Panc1 (cell line): ENCODE measurements at places on chromosomes 4 and X. TPM values are rescaled to one million over a fixed set of nuclear protein-coding genes. Genes with fewer than 3 reads are reported as not detected.

GRCh38 chrX:115060013-115060412, 42.6 kb upstream of the IL13RA2 start:
- H3K4me1 ChIP-seq, result no peaks in the 10 kb centered on the region
- no peak overlapping the region for H3K4me3 ChIP-seq
- H3K27me3 ChIP-seq, result no peaks in the 10 kb centered on the region
- H3K36me3 ChIP-seq, result no peaks in the 10 kb centered on the region

DNA sequence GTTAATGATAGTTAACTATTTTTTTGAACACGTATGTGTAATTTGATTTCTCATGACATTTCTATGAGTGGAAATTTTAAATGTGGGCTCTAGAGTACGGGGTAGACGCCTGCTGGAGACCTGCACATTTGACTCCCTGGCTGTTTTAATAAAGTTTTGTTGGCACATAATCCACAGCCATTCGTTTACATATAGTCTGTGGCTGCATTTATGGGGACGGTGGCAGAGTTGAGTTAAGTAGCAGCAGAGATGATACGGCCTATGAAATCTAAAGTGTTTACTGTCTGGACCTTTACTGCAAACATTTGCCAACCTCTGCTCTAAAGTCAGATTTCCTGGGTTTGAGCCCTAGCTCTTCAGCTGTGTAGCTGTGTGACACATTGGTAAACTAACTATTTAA, 118.8 kb downstream of the CHRNA9 start:
- no peak overlapping the region for H3K4me3 ChIP-seq
- H3K27ac ChIP-seq, result no peak overlapping the region
- no peaks in the 10 kb centered on the region for H3K27me3 ChIP-seq

DNA sequence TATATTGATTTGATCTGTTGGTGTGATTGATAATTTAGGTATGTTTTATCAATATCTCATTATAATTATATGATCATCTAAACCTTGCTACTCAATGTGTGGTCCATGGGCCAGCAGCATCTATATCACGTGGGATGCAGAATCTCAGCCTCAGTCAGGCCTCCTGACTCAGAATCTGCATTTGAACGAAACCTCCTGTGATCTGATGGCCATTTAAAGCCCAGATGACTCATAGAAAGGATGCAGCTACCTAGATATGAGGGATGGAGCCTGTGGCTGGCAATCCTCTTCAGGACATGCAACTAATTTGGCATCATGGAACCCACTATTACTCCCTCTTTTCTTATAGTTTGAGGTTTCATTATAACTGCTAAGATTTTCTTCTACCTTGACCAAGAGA, 11.3 kb upstream of the CHRNA9 start:
- H3K27me3 ChIP-seq, result no peaks in the 10 kb centered on the region
- peaks cover 6% of the 10 kb centered on the region; the same call in 1 of the 2 replicates for H3K4me1 ChIP-seq
- H3K27ac ChIP-seq, result peak overlapping the region; percentile 65
- H3K36me3 ChIP-seq, result no peaks in the 10 kb centered on the region

DNA sequence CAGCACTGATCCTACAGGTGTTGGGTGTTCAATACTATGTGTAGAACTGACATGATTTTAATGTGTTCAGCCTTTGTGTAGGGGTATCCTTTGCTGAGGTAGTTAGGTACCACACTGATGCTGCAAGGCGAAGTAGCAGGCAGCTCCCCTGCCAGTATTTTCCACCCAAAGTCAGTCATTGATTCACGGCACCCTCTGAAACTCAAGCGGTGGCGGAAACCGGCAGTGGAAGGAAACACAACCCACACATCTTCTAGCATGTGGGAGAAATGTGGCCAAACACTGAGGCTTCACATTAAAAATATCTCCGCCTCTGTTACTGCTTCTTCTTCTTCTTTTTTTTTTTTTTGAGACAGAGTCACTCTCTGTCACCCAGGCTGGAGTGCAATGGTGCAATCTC, 126.3 kb downstream of the AASDH start:
- H3K27me3 ChIP-seq, result no peaks in the 10 kb centered on the region
- H3K4me1 ChIP-seq, result no peaks in the 10 kb centered on the region
- no peak overlapping the region for H3K27ac ChIP-seq

- H3K4me1 ChIP-seq, result no peaks in the 10 kb centered on the region
- no peak for DNase-seq
- no peak overlapping the region for H3K27ac ChIP-seq
- H3K36me3 ChIP-seq, result no peaks in the 10 kb centered on the region
- H3K27me3 ChIP-seq, result no peaks in the 10 kb centered on the region
Measured at GRCh38 chrX:34341258-34341657, 209.1 kb upstream of the FAM47A start.

DNA sequence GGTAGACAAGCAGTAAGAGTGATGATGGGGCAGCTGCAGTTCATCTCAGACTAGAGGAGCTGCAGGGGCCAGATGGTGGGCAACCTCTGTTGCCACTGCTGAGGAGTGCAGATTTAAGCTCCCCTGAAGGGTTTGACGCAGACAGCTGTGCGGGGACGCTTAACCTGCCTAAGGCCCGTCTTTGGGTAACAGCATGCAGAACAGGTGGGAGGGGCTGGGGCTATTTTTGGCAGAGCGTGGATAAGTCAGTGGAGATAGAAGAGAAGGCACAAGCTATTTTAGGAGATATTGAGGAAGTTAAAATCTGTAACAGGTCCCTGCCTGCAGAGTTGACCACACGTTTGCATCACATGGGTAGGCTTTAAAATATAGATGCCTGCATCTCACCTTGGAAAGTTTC, 10.5 kb downstream of the CD99 start:
- H3K27me3 ChIP-seq, result no peaks in the 10 kb centered on the region
- H3K4me3 ChIP-seq, result no peak overlapping the region
- H3K36me3 ChIP-seq, result no peaks in the 10 kb centered on the region
- H3K4me1 ChIP-seq, result no peaks in the 10 kb centered on the region
- no peak for DNase-seq

GRCh38 chrX:1491851-1492349, 39.2 kb upstream of the ASMTL start:
- H3K36me3 ChIP-seq, result no peaks in the 10 kb centered on the region
- DNase-seq, result no peak

DNA sequence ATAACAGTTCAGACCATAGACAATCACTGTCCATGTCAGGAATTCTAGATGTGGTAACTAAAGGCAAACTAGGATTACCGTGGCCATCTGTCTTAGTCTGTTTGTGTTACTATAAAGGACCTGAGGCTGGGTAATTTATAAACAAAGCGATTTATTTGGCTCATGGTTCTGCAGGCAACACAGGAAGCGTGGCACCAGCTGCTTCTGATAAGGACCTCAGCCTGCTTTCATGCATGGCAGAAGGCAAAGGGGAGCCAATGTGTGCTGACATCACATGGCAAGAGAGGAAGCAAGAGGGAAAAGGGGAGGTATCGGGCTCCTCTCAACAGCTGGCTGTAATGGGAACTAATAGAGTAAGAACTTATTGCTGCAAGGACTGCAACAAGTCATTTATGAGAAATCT, 376.7 kb downstream of the GPM6A start:
- H3K27me3 ChIP-seq, result no peaks in the 10 kb centered on the region
- no peaks in the 10 kb centered on the region for H3K4me1 ChIP-seq
- H3K36me3 ChIP-seq, result no peaks in the 10 kb centered on the region

GRCh38 chr4:40649321-40649720, 19.7 kb upstream of the RBM47 start:
- no peaks in the 10 kb centered on the region for H3K4me1 ChIP-seq
- DNase-seq, result no peak
- no peaks in the 10 kb centered on the region for H3K36me3 ChIP-seq
- no peak overlapping the region for H3K4me3 ChIP-seq
- no peaks in the 10 kb centered on the region for H3K27me3 ChIP-seq

- peak overlapping the region; percentile 89 for H3K27ac ChIP-seq
- peak overlapping the region; percentile 74 for H3K4me3 ChIP-seq
- H3K36me3 ChIP-seq, result no peaks in the 10 kb centered on the region; the same call in 1 of the 2 replicates
- H3K4me1 ChIP-seq, result peaks cover 9% of the 10 kb centered on the region
Measured at GRCh38 chrX:119942831-119943184, 743 bp downstream of the NKAP start.

- no peaks in the 10 kb centered on the region for H3K36me3 ChIP-seq
- no peak overlapping the region for H3K27ac ChIP-seq
- H3K27me3 ChIP-seq, result no peaks in the 10 kb centered on the region
- no peaks in the 10 kb centered on the region for H3K4me1 ChIP-seq
- H3K4me3 ChIP-seq, result no peak overlapping the region
Measured at GRCh38 chr4:74203467-74203866, 45.5 kb downstream of the MTHFD2L start.

GRCh38 chr4:39050590-39050989, 11.4 kb upstream of the KLHL5 start:
- H3K4me3 ChIP-seq, result no peak overlapping the region
- H3K4me1 ChIP-seq, result peaks cover 63% of the 10 kb centered on the region
- peak overlapping the region; percentile 68 for H3K27ac ChIP-seq

GRCh38 chr4:10625131-10625530, 59.4 kb downstream of the CLNK start:
- H3K27me3 ChIP-seq, result no peaks in the 10 kb centered on the region; the same call in 1 of the 2 replicates
- DNase-seq, result no peak
- H3K4me1 ChIP-seq, result no peaks in the 10 kb centered on the region
- no peak overlapping the region for H3K27ac ChIP-seq

DNA sequence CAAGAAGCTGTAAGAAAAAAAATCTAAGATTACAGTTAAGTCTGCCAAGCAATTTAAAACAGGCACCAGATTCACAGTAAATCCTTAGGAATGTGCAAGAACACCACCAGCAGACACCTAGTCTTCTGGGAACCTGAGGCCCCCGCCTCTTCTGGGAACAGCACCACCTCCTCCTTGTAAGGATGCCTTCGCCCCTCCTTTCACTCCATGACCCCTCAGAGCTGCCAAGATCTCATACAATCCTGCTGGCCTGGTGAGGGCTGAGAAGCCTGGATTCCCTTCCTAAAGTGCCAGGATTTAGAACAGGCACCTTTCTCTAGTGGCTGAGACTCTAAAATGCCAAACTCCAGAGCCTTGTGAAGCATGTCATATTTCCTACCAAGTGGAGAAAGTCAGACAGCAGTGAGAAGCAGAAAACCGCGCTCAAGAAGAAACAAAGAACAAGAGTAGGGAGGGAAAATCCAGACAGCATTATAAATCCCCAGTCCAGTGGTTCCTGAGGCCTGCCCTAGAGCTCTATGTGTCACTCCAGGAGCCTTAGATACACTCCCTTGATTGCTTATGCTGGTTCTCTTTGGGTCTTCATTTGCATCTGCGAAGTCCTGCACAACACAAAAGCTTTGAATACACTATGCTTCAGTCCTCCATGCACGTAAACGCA, 166.4 kb downstream of the TSPAN5 start:
- no peaks in the 10 kb centered on the region for H3K36me3 ChIP-seq
- no peak for DNase-seq
- H3K27ac ChIP-seq, result no peak overlapping the region
- H3K4me1 ChIP-seq, result no peaks in the 10 kb centered on the region
- H3K27me3 ChIP-seq, result no peaks in the 10 kb centered on the region
- no peak overlapping the region for H3K4me3 ChIP-seq

GRCh38 chrX:144327495-144327894, 443.6 kb downstream of the UBE2NL start:
- H3K4me3 ChIP-seq, result no peak overlapping the region
- DNase-seq, result no peak
- H3K27ac ChIP-seq, result no peak overlapping the region
- H3K36me3 ChIP-seq, result no peaks in the 10 kb centered on the region
- H3K27me3 ChIP-seq, result no peaks in the 10 kb centered on the region

- H3K27ac ChIP-seq, result no peak overlapping the region
- no peak for DNase-seq
- no peaks in the 10 kb centered on the region for H3K27me3 ChIP-seq
- H3K36me3 ChIP-seq, result no peaks in the 10 kb centered on the region; the same call in 1 of the 2 replicates
Measured at GRCh38 chr4:38099020-38099600, 138.9 kb downstream of the PTTG2 start.

- no peaks in the 10 kb centered on the region for H3K36me3 ChIP-seq
- H3K4me3 ChIP-seq, result no peak overlapping the region
- no peak overlapping the region for H3K27ac ChIP-seq
- no peaks in the 10 kb centered on the region for H3K4me1 ChIP-seq
Measured at GRCh38 chrX:153857348-153857903, 27.1 kb upstream of the PDZD4 start.

- H3K27me3 ChIP-seq, result no peaks in the 10 kb centered on the region; the same call in 1 of the 2 replicates
- DNase-seq, result no peak
- no peak overlapping the region for H3K27ac ChIP-seq
- no peaks in the 10 kb centered on the region for H3K4me1 ChIP-seq
- H3K36me3 ChIP-seq, result no peaks in the 10 kb centered on the region
Measured at GRCh38 chrX:124720532-124720931, 374.2 kb downstream of the SH2D1A start.

DNA sequence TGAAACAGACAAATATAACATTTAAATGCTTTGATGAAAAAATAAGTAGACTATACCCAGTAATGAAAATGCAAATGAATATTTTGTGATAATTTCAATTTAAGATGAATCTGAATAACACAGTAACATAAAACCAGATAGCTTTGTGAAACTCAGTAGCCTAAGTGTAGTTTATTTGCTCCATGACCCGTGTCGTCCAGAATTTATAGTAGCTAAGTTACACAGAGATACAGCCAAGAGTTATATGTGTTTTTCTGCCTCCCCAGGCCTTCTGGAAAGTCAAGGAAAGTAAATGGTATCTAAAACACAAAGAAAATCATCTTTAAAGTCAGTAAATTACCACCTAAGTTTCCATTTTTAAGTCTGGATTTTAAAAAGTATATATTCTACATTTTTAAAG, 26.7 kb downstream of the HPGD start:
- no peaks in the 10 kb centered on the region for H3K36me3 ChIP-seq
- no peaks in the 10 kb centered on the region for H3K27me3 ChIP-seq
- no peak overlapping the region for H3K27ac ChIP-seq
- no peaks in the 10 kb centered on the region for H3K4me1 ChIP-seq
- no peak overlapping the region for H3K4me3 ChIP-seq
- no peak for DNase-seq

GRCh38 chr4:8940792-8941491, 69.3 kb upstream of the HMX1 start:
- no peak for DNase-seq
- no peaks in the 10 kb centered on the region for H3K27me3 ChIP-seq
- H3K4me1 ChIP-seq, result no peaks in the 10 kb centered on the region
- no peak overlapping the region for H3K4me3 ChIP-seq
- no peak overlapping the region for H3K27ac ChIP-seq

- H3K27ac ChIP-seq, result no peak overlapping the region
- DNase-seq, result no peak
- peaks cover 75% of the 10 kb centered on the region for H3K36me3 ChIP-seq
- H3K4me3 ChIP-seq, result no peak overlapping the region
- H3K27me3 ChIP-seq, result no peaks in the 10 kb centered on the region
Measured at GRCh38 chr4:119506806-119507205, 121.8 kb downstream of the PDE5A start.

DNA sequence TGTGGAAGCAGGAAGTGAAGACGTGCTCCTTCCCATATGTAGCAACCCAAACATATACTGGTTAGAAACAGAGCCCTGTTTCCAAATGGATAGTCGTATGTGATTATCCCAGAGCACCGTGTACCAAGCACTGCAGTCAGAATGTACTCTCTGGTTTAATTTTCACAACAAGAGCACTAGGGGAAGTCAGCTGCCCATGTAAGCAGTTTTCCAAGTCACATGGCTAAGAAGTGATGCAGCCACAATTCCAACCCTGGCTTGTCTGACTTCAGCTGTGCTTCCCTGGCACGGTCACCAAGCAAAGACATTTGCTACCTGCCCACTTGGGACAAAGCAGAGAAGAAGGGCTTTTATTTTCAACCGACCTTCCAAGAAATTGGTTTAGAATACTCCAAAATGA, 28.2 kb upstream of the CEP135 start:
- no peak for DNase-seq
- no peaks in the 10 kb centered on the region for H3K27me3 ChIP-seq
- no peaks in the 10 kb centered on the region for H3K36me3 ChIP-seq
- H3K4me1 ChIP-seq, result no peaks in the 10 kb centered on the region

CLCN4 gene
- 2.5 TPM for total RNA-seq

ASB11 gene
- total RNA-seq, result not detected

CT47B1 gene
- total RNA-seq, result not detected

UGT2A3 gene
- 0.05 TPM for total RNA-seq

PGAM4 gene
- total RNA-seq, result not detected

ETDB gene
- total RNA-seq, result not detected

CXCL3 gene
- 0.23 TPM for total RNA-seq

GDPD2 gene
- 0.33 TPM for total RNA-seq

GLUD2 gene
- total RNA-seq, result 0.33 TPM

PPP1R2C gene
- total RNA-seq, result not detected
